Heart left ventricle (tissue), 16 donors: ENCODE measurements at places on chromosomes 2 and 18.

DNA sequence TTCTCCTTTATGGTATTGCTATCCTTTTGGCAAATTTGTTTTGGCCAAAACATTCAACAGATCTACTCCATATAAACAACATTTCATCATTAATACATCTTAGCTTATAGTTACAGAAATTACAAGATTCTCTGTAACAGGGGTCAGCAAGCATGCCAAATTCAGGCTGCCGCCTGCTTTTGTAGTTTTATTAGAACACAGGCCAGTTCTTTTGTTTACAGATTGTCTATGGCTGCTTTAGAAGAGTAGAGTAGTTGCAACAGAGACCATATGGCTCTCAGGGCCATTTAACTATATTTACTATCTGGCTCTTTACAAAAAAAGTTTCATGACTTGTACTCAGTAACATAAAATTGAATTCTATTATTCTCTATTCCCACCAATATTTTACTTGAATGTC is 53.9 kb downstream of the LNPK start:
- no peak for DNase-seq

DNA sequence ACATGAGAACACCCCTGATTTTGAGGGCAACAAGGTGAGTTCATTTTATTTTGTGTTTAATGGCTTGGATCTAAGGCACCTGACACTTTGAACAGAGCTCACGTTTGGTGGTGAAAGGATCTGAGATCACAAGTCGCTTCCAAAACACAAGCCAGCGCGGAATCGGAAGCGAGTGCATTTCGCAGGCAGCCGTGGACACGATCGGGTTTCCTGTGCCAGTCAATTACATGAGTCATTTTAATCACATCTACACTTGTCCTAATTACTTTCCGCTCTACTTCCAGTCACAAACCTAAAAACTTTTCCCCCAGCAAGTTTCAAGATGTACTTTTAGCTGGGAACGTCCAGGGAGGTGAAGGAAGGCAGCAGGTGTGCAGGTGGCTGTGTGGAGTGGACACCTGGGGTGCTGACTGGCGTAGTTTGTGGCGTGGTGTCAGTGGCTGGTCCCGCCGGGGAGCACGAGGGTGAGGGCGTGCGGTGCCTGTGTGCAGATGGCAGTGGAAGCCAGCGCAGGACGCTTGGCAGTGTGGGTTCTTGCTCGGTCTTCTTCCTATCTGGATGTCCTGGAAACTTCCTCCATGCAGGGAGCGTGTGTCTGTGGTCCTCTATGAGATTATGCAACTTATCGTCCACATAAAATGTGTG is 75.6 kb downstream of the DCDC2C start:
- DNase-seq: no peak

GRCh38 chr18:7272311-7273049 is 41.6 kb downstream of the LRRC30 start:
- peak; percentile 76 for DNase-seq

GRCh38 chr18:49061239-49061990 is 110.7 kb upstream of the SMAD7 start:
- no peak for DNase-seq

GRCh38 chr2:175363699-175364098 is 182.2 kb upstream of the ATP5MC3 start:
- no peak for DNase-seq

DNA sequence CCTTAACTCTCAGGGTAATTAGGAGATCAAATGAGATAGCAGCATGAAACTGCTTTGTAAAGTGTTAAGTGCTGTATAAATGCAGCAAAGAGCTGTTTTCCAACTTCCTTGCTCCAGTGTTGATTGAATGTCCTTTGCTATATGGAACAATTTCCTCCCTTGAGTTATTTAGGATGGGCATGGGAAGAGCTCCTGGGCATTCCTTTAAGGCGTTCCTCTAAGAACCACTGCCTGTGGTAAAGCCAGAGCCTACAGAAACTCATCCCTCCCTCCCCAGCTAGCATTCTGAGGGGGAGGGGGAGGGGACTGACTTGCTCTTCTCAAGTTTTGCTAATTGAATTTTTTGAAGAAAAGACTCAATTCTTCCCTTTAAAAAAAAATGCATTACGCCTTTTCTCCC is 1.4 kb downstream of the AKAIN1 start:
- DNase-seq: no peak

DNA sequence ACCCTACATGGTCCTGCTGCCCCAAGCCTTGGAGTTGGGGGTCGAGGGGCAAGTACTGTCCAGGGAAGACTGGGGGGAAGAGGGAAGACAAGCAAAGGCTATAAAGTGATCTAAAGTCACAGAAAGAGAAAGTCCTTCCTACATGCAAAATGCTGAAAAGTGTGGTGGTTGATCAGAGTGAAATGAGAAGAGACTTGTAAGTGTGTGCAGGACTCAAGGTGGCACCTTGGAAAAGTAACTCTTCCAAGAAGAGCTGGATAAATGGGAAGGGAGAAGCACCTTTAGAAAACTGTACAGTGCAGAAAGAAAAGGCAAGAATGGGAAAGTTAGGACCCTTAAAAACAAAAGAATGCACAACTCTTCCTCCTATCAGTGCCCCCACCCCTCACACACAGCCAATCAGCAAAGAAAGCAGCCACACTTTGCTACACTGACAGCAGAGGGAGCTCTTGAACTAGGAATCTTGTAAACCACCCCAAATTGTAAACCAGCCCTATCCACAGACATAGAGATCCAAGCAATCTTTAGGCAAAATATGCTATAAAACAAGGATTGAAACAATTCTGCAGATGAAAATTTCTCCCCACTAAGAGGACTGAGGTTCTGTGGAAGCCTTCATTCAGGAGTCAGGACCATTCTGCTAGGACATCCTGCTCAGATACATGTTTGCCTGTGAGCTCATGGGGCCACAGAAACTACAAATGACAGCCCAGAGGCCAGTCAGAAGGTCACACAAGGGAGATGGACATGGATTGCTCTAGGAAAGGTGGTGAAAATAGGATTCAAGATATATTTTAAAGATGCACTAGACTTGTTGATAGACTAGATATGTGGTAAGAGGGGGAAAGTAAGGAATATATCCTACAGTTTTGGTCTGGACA is 146.4 kb downstream of the FTCDNL1 start:
- DNase-seq: no peak
